WTC11 (cell line): ENCODE measurements at places on chromosomes 5 and 9.

DNA sequence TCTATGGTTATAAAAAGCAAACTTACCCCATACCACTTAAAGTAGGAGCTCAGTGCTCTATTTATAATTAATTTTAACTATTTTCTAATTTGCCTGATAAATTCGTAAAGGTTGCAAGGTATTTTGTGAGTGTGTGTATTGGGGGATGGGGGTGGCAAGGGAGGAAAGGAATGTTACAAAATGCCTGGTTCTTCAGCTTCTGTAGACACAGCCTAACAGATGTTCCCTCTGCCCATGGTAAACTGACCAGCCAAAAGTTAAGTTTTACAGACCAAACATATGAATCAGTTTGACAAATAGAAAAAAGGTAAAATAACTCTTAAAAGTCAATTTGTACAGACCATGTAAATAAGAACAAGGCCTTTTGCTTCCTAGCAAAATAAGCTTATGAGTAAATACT lies 232.6 kb downstream of the KIAA0825 start:
- DNase-seq, result no peak

DNA sequence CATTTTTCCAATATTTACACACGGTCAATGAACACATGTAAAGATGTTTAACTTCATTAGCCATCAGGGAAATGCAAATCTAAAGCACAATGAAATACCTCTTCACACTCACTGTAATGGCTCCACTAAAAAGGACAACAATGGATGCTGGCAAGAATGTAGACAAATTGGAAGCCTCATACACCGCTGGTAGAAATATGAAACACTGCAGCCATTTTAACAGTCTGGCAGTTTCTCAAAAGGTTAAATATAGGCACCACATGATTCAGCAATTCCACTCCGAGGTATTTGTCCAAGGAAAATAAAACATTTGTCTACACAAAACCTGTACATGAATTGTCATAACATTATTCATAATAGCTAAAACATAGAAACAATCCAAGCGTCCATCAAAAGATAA lies 20.0 kb downstream of the RNF145 start:
- no peak for DNase-seq

DNA sequence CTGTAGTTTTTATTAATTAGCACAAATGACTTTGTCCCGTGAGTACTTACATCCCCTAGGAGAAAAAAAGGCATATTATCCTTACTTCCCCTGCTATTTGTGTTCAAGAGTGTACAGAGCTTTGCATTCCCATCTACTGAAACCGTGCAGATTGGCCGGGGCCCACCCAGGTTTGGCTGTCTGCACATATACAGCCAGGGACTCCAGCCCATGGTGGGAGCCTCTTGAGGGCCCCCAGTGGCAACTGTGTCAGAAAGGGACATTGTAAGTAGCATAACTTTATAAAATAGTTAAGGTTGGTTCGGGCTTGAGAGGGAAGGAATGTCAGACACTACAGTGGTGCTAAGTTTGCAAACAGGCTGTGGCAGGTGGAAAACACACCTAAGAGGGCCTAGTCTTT lies 24.7 kb downstream of the PHF2 start:
- no peak for DNase-seq

DNA sequence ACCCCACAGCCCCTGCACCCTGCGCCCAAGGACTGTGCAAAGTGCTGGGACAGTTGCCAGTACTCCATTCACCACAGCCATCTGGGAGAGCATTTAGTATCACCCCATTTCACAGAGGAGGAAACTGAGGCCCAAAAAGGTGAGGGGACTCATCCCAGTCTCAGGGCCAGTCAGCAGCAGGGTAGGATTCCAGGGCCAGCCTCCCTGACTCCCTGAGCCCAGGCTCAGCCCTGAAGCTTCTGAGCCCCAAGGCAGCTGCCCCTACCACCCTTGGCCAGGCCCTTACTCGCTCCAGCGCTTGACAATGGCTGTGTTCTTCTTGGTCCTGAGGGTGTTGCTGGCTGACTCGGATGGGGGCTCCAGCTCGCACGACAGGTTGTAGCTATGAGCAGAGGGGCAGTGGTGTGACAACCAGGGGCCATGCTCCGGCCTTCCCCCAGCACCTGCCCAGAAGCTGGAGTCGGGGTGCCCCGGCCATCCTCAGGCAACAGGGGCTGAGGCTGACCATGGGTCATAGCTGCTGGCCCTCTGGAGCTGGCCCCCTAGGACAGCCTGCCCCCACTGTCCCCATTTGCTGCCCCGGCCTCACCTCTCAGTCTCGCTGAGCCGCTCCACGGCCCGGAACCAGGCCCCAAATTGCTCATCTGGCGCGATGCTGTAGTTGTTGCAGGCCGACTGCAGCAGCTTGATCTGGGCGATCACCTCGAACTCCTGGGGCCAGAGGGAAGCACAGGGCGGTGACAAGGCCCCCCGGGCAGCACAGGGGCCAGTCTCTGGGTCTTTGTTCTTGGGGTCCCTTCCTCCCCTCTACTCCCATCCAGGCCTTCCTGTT lies 18.6 kb downstream of the RALGDS start:
- no peak for DNase-seq

DNA sequence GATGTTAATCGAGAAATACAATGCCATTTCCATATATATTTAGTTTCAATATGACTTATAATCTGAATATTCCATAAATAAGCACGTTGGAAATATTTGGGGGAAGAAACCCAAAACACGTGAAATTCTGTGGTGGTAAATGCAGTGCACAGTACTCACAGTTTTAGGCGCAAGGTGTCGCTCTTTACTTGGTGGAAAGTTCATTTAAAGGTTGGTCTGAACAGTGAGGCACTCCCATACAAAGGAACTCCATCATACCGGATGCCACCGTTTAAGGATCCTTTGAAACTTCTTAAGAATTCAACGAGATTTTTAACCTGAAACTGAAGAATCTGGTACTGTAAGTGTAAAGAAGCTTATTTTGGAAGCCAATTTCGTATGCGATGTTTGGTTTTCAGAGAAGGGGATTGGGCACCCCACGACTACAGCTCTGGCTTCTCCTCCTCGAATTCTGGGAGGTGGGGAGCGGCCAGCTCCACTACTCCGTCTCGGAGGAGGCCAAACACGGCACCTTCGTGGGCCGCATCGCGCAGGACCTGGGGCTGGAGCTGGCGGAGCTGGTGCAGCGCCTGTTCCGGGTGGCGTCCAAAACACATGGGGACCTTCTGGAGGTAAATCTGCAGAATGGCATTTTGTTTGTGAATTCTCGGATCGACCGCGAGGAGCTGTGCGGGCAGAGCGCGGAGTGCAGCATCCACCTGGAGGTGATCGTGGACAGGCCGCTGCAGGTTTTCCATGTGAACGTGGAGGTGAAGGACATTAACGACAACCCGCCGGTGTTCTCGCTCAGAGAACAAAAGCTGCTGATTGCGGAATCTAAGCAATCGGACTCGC lies at the start of gene PCDHA11:
Gene PCDHA11, plus strand, starts transcription at position 237 of the 834 bp plus-strand sequence. Its CDS starts 147 bp downstream, at position 384.
- no peak for DNase-seq
